M059J (cell line): ENCODE measurements at places on chromosomes 5 and 9. TPM values are rescaled to one million over a fixed set of nuclear protein-coding genes. Genes with fewer than 3 reads are reported as not detected.

DNA sequence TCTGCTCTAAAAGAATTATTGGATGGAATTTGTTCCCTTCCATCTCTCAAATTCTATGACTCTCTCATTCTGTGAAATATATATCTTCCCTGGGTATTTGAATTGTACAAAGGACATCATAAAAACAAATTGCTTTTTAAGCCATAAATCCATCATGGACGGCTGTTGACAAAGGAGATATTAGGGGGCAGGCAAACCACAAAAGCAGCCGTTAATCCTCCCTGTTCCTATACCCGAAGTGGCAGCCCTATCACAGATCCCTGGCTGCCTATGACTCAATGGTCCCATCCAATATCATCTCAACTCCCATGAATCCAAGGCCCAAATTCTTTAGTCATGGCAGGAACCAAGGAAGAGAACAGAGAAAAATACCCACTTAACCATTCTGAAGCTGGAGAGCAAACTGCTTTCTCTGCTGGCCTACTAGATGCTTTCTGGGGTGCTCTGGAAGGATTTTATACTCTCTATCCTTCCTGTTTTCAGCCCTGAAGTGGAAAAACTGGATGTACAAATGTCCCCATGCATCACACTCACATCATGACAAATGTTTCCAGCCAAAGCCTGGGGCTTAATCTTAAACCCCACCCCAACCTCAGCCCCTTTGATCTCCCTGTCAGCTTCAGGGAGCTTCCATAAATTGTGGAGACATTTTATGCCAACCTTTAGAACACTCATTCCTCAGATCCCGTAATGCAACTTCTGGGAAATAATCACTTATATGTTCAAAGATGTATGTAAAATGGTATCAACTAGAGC, 59.5 kb downstream of the FAM114A2 start:
- no peak for DNase-seq

GRCh38 chr9:2138646-2139045, 123.5 kb downstream of the SMARCA2 start:
- no peak for DNase-seq

DNA sequence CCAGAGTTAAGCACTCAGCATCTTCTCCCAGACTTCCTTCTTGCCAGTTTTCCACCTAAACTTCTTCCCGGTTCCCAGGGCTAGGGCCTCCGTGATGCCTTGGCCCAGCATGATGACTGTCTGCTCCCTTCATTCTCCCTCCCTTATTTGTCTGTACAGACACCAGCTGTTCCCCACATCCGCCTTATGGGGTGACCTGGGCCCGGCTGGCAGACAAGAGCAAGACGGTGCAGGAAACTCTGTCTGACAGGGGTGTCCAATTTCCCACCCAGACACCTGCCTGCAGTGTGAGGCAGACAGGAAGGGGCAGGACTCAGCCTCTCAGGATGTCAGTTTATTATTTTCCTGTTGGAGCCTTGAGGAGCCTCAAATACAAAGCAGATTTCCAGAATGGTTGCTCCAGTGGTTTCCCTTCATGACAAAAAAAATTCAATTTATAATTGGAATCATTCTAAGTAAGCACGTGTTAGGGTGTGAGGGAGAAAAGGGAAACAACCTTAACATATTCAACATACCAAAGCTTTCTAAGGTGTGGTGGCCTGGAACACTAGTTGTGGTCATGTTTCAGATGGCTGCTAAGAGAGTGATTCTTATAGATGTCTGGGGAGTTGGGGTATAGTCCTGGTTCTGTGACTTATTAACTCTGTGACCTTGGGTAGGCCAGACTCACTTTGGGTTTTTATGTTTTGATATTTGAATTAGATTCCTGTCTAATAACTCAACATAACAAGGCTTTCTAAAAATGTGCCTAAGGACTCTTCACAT, 234.5 kb downstream of the PAPPA start:
- DNase-seq, result no peak

- no peak for DNase-seq
These were observed 574.1 kb downstream of the ACTL7B start for GRCh38 chr9:108281696-108282095.

GRCh38 chr5:14557203-14557770, 24.3 kb upstream of the OTULINL start:
- DNase-seq, result peak; percentile 24

- DNase-seq, result no peak
These were observed 63.6 kb upstream of the OLFM1 start for GRCh38 chr9:135023786-135024405.

Gene SPEF2
- total RNA-seq, result 1.2 and 2.4 TPM in 2 replicates

- DNase-seq, result peak; percentile 82
These were observed 106.8 kb upstream of the FST start for GRCh38 chr5:53373451-53374158.

- peak; percentile 92 for DNase-seq
These were observed 176.4 kb downstream of the FGF18 start for GRCh38 chr5:171595801-171596231.
